NCI-H1930 (cell line): ENCODE measurements at places on chromosomes 1 and 21.

- DNase-seq: no peak
These were observed 84.7 kb downstream of the PKN2 start for GRCh38 chr1:88768816-88769215.

- DNase-seq: no peak
These were observed 1.3 kb downstream of the GORAB start for GRCh38 chr1:170533298-170533697.

DNA sequence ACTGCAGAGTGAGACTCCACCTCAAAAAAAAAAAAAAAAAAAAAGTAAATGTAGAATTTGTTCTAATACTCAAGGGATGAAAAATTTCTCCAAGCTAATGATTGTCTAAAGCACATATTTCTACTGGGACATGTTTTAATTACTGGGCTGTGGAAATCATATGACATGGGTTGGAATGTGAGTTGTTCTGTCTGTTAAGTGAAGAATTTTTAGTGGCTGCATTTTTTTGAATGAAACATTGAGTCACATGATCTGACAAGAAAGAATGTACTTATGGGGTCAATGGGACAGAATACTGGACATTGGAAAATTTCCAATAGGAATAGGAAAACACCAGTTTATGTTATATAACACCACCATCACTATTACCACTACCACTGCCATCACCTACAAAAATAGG, 123.8 kb upstream of the IVNS1ABP start:
- no peak for DNase-seq

DNA sequence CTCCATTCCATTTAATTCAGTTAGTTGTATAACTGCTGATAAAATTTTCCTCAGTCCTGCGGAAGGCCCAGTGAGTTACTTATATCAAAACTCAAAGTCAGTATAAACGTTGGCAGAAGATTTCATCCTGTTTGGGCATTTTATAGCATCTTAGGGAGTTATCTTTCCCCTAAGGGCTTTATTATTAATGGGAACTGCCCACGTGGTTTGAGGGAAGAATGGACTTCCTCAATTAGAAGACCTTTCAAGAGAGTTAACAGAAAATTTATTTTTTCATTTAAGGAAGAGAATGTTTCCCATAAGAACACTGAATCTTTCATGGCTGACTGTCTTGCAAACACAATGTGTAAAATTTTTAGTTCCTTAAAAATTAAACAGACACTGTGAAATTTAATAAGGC, 400.1 kb downstream of the NEGR1 start:
- DNase-seq: no peak

- no peak for DNase-seq
These were observed 32.1 kb downstream of the RABGAP1L start for GRCh38 chr1:174191349-174191862.

GRCh38 chr1:56400526-56400925, 178.8 kb downstream of the PLPP3 start:
- DNase-seq: no peak

DNA sequence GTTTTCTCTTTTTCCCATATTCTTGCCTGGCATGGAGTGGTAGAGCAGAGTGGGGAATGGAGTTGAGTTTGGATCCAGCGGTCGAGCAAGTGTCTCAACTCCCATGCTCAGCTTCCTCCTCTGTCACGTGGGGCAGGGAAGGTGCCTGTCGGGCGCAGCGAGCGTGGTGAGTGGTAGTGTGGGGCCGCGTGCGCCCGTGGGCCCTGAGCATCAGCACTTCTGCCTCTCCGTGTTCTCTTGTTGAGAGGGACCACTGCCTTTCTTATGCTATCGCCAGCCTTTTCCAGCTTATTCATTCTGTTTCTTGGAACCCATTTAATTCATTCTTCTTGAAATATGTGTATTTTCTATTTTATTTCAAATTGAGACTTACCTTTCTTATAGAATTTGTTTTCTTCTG, 65.1 kb downstream of the ADARB1 start:
- DNase-seq: no peak

DNA sequence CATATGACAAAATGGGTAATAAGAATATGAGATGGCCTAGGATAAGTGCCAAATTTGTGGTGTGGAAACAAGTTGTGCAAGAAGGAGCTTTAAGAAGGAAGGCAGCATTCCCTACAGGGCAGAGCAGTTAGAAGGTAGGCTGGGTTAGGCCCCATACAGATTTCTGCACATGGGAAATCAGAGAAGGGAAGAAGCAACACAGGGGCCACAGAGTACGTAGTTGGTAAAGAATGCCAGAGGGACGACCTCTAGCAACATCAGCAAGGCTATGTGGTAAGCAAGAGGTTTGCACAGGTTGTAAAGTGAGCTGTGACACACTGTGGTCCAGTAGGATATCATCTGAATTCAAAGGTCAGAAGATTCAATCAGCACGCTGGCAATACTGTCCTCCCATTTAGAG, 765.6 kb upstream of the B3GALT2 start:
- no peak for DNase-seq

DNA sequence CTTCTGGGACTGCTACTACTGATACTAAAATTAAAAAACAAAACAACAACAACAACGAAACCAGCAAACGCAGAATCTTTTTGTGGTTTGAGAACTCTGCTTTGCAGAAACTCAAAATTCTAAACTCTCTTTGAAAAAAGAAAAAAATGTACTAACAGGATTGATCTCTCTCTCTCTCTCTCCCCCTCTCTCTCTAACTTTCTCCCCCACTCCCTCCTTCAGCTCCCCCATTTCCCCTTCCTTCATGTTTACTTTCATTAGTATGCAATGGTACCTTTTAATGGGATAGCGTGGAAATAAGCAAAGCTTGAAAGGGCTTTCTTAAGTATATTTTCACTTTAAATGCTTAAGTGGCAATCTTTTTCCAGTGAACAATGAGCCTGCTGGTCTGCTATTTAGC, 562.6 kb upstream of the ADGRL2 start:
- DNase-seq: no peak

GRCh38 chr1:19057182-19057779, 100.8 kb upstream of the IFFO2 start:
- DNase-seq: no peak

- DNase-seq: no peak
These were observed 179.3 kb downstream of the CACNA1E start for GRCh38 chr1:181662606-181663005.

DNA sequence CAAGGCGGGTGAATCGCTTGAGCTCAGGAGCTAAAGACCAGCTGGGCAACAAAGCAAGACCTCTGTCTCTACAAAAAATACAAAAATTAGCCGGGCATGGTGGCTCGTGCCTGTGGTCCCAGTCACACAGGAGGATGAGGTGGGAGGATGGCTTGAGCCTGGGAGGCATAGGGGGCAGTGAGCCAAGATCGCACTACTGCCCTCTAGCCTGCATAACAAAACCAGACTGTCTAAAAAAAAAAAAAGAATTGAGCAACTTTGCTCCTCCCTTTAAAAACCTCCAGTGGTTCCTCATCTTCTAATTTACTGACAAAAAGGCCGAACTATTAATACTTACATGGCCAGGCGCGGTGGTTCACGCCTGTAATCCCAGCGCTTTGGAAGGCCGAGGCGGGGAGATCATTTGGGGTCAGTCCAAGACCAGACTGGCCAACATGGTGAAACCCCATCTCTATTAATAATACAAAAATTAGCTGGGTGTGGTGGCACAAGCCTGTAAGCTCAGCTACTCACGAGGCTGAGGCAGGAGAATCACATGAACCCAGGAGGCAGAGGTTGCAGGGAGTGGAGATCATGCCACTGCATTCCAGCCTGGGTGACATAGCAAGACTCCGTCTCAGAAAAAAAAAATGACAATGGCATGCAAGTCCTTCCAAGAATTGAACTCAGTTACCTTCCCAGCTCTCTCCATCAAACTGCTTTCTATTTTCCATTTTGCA, 4.4 kb downstream of the ACBD3 start:
- DNase-seq: no peak

GRCh38 chr1:182426442-182427430, 23.2 kb upstream of the RGSL1 start:
- DNase-seq: no peak

DNA sequence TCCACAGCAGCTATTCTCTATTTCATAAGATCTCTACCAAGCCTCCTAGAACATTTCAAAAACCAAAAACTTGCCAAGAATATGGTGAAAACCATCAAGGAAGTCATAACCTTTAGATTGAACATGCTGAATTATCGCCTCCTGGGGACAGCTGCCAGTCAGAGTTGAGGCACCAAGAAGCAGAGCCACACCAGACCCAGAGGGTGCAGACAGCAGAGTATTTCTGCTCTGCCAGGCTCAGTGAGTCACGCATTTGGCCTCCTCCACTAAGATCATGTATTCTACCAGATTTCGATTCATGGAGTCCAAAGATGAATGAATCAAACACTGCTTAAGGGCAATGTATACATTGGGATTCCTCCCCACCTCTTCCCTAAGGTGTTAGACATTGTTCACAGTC, 2.1 kb downstream of the F3 start:
- no peak for DNase-seq

- no peak for DNase-seq
These were observed 18.7 kb upstream of the PTGFR start for GRCh38 chr1:78471890-78472620.

- no peak for DNase-seq
These were observed 110.8 kb upstream of the ZBTB40 start for GRCh38 chr1:22340873-22341272.

- DNase-seq: peak; percentile 35
These were observed 392.8 kb upstream of the CAMK1G start for GRCh38 chr1:209190591-209191261.

DNA sequence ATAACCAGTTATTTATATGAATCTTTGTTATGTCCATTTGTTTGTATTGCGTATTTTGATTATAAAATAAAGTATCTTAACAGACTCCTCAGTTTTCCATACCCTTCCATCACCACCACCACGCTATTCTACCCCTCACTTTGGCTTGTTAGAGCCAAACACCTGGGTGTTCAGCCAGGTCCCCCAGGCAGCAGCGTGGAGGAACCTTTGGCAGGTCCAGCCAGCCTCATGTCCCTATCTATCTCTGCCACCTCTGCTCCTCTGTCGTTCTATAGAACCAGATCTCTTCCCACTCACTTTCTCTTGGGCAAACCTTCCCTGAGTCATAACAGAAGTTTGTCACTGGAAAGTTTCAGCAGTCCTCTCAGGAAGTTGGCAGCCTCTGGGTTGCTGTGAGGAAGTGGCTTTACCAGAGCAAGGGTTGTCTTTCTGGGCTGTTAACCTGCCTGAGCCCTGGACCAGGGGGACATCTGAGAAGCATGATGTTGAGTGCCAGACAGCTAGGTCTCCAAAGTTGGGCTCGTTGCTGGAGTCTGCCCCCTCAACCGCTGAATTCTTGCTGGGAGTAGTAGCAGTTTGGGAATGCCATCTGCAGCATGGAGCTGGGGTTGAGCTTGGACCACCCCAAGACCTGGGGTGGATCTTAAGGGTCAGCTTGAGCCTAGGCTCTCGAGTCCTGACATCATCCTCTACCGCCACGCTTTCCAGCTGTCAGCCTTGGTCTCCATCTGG, 996 bp upstream of the SH3BGRL3 start:
- no peak for DNase-seq

- DNase-seq: no peak
These were observed 1.1 kb downstream of the SLC5A9 start for GRCh38 chr1:48223366-48224240.

DNA sequence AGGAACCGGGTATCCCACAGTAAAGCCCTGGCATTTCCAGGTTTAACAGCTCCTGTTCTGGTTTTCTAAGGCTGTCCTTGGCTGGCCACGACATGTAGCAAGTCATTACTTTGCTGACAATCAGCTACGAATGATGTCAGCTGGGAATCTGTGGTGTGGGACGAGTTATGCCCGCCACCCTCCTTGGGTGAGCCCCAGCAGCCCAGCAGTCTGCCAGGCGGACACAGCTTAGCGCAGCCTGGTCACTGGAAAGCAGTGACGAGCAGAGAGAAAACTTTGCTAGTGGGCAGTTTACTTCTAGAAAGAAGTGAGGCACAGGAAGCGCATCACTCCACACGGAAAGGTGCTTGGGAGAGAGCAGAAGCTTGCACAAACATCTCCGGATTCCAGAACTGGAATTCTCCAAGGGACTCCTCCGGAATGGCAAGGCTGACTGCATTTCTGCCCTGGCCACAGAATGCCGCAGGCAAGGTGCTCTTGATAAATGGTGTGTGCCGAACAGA, 15.5 kb upstream of the ZNF436 start:
- no peak for DNase-seq

- no peak for DNase-seq
These were observed 37.8 kb downstream of the GPA33 start for GRCh38 chr1:167052389-167052788.

GRCh38 chr1:179230251-179230650, 774 bp upstream of the ABL2 start:
- no peak for DNase-seq

- no peak for DNase-seq
These were observed 333 bp upstream of the CHAF1B start for GRCh38 chr21:36384885-36385232.

- no peak for DNase-seq
These were observed 45.8 kb upstream of the NTPCR start for GRCh38 chr1:232904566-232904965.

- DNase-seq: no peak
These were observed 6.3 kb upstream of the TPRG1L start for GRCh38 chr1:3618531-3618880.

DNA sequence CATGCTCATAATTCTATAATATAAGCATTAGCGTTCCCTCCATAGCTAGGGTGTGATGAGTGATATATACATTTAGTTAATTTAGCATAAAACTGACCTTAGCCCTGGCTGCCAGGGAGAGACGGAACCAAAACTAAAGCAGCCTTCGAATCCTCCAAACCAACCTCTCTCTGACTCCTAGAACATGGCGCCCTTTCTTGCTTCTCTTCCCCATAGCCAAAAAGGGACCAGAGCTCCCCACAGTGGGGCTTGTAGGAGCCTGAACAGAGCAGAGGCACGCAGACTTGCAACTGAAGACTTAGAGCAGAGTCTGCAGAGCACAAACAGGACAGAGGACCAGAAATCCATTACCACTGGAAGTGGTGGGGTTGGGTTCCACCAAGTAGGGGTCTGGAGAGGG, 17.7 kb downstream of the IRF2BP2 start:
- DNase-seq: no peak

DNA sequence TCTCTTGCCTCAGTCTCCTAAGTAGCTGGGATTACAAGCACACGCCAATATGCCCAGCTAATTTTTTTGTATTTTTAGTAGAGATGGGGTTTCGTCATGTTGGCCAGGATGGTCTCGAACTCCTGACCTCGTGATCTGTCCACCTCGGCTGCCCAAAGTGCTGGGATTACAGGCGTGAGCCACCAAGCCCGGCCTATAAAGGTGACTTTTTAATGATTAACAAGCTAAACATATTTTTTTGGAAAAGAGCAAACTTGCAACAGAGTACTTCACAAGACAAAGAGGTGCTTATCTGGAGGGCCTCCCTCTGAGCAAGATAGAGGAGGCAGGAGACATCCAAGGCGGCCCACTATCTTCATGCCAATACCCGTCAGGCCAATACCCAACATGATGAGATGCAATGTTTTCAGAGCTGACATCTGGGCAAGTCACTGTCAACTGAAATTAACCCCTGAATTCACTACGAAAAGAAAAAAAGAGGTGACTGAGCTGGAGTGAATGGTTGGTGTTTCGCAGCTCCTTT, 10.5 kb downstream of the BCAR3 start:
- DNase-seq: no peak
